Bone marrow (tissue), 2 donors: ENCODE measurements at places on chromosomes 4 and X.

DNA sequence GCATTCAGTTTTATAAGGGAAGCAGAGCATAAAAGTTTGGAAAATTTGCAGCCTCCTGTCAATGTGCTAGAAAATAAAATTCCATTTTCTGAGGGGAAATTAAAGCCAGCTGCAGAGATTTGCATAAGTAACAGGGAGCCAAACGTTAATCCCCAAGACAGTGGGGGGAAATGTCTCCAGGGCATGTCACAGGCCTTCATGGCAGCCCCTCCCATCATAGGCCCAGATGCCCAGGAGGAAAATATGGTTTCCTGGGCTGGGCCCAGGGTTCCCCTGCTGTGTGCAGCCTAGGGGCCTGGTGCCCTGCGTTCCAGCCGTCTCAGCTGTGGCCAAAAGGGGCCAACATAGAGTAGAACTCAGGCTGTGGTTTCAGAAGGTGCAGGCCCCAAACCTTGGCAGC lies 9.3 kb downstream of the RNF4 start:
- DNase-seq = no peak

GRCh38 chr4:61824454-61824853 lies 624.3 kb downstream of the ADGRL3 start:
- no peak for DNase-seq

GRCh38 chr4:110867251-110867960 lies 244.5 kb upstream of the PITX2 start:
- DNase-seq = no peak

DNA sequence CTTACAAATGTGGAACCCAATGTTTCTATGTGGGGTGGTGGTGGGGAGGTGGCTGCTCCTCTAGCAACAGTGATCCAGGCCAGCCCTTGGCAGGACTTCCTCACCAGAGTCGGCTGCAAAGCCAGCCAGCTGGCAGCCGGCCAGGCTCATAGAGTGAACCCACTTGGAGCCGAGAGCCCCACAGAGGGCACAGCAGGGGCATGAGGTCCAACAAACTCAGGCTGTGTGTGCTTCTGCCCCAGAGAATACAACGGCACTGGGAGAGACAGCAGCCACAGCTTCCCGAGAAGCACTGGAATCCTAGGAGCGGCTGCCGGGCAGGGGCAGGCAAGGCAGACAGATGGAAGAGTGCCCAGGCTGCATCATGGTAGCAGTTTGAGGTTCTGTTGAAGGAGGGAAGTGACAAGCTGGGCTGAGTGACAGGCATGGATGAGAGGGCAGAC lies 23.5 kb upstream of the SOWAHD start:
- peak; percentile 7 for DNase-seq

DNA sequence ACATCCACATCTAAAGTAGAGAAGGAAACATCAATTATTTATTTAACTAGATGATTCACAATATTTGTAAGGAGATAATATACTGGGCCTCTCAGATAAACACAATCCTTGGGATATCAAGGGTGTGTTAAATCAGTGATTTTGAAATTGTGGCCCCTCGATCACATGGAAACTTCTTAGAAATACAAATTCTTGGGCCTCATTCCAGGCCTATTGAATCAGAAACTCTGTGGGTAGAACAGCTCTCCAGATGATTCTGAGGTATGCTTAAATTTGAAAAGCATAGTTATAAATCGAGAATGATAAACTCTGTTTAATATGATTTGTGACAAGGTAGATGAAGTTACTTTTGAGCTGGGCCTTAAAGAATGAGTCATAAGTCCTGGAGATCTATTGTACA lies 64.3 kb upstream of the GPR174 start:
- no peak for DNase-seq

DNA sequence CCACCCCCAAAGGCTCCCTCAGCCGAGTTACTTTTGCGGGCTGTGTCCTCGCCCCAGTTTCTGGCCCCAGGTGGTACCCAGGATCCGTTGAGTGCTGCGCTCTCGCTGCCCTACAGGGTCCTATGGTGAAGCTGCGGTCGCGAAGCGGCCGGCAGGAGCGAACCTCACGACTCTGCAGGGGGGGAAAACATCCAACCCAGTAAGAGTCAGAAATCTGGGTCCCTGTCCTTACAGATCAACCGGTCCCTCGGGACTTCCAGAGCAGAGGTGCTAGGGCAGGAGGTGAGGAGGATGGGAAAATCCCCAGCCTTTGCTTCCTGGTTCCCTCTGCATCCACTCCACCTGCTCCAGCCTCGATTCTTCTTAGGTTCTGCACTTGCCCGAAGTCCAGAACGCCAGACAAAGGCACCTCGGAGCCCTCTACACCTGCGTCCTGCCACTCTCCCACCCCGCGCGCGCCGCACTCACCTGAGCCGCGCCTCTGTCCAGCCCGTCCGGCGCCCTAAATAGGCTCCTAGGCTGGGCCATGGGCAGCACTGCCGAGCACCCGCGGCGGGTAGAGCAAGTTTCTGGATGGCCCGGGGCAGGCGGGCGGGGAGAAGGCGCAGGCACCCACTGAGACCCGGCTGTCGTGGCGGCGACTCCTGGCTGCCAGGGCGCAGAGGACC lies at the start of gene HS3ST1:
TSS of gene HS3ST1 (minus strand) at position 664 of the 668 bp plus-strand sequence. CDS start 28,889 bp downstream, outside the sequence.
- no peak for DNase-seq
